ENCODE measurements at places on chromosomes 12 and 14.

- peak; percentile 22 for DNase-seq
Observed at GRCh38 chr14:69354383-69355153, 43.5 kb downstream of the ERH start.

GRCh38 chr14:35932659-35933159 lies 106.6 kb downstream of the BRMS1L start:
- no peak for DNase-seq

DNA sequence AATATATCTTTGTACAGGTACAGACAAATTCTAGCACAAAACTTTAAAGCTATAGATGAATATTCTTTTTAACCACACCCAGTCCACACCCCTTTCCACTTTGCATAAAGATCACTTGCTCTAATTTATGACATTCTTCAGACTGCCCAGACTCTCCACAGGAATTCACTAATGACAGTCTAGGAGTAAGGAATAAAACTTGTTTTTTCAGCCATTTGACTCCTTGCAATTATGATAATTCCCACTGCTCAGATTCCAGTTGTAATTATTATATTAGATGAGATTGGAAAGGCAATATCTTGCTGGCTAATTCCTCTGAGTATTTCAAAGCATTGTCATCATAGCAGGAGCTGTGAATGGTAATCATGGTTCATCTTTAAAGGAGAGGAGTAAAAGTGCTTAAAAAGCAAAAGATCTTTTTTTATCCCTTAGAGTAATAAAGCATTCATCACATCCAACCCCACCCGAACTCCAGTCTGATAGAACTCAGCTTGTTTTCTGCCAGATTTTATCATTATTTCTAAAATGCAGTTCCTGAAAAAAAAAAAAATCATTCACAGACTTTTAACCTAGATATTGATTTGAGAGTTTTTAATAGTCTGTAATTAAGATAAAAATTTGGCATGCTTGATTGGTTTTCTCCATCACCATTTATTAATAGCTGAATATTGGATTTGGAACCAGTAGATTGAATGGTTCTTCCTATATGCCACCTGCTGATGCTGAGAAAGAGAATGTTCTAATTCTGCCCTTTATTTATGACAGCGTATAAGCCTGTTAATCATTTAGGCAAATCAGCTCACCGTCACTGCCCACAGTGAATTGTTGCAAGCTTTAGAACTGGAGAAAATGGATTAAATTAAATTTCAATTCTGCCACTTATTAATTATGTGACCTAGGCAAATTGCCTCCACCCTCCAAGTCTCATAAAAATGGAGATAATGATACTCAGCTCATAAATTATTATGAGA lies 93.9 kb upstream of the RASSF8 start:
- DNase-seq = no peak

- no peak for DNase-seq
Observed at GRCh38 chr14:63659726-63660125, 18.1 kb upstream of the WDR89 start.

- DNase-seq = no peak
Observed at GRCh38 chr12:53061404-53062010, 11.6 kb downstream of the TNS2 start.

GRCh38 chr14:52051871-52052270 lies 17.0 kb downstream of the NID2 start:
- DNase-seq = no peak

- DNase-seq = no peak
Observed at GRCh38 chr14:71202881-71203280, 295.6 kb downstream of the PCNX1 start.

DNA sequence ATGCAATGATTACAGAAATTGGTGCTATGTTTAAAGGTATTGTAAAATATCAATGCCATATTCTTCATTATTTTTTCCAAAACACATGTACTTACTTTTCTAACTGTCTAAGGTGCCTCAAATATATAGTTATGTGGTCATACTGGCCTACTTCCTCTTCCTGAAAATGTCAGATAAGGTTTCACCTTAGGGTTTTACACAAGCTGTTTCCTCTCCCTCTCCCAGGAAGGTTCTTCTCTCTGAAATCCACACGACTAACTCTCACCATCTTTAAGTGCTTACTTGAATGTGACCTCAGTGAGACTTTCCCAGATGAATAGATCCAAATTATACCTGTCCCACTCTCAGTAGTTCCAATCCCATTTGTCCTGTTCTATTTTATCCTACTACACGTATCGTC lies 11.6 kb upstream of the CLEC4D start:
- no peak for DNase-seq

- no peak for DNase-seq
Observed at GRCh38 chr14:21964180-21964579, 290.6 kb upstream of the OR4E1 start.

- DNase-seq = no peak
Observed at GRCh38 chr12:121452340-121452984, 52.5 kb downstream of the RNF34 start.

DNA sequence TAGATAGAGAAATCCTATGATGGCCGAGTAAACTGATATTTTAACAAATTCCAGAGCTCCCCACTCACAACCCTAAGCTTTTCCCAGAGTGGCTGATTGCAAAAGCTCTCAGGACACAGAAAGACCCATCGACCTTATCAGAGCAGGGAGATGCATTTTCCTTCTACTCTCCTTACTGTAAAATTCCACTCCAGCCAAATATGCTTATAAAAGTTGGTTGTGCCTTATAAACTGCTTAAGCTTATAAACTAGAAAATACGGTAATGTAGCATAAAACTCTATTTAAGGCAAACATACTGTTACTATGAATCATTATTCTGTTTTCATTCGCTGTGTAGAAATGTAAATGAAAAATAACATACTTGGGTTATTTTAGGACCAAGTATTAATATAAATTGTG lies 41.6 kb upstream of the TRHDE start:
- no peak for DNase-seq

GRCh38 chr14:24253936-24254335 lies 9.0 kb downstream of the TGM1 start:
- DNase-seq = no peak

- no peak for DNase-seq
Observed at GRCh38 chr12:92695056-92695455, 7.7 kb upstream of the PLEKHG7 start.

GRCh38 chr12:121783766-121784165 lies 9.7 kb downstream of the RHOF start:
- DNase-seq = no peak

DNA sequence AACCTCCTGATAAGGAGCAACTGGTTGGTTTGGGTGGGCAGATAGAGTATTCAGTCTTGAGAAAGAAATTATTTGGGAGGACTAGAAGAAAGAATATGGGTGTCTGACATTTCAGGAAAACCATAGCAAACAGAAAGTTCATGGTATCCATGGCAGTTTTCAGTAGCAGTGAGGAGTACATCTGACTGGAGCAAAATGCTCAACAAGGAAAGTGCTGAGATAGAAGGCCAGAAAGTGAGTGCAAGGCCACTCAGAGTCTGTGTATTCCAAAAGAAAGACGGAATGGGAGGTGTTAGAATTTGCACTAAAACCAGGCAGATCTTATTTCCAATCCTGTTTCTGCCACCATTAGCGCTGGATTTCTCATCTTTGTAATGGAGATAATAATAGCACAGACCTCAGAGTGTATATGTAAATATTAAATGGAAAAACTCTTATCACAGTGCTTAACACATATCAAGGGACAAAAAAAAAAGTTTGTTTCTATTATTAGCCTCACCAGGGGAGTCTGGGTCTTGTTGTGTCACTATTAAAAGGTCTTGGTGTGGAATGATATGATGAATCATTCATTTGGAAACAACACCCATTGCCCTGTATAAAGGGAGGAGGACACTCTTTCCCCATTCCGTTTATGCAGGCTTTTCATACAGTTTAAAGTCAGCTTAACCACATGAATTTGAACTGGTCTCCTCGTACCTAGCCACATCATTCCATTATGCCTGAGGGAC lies 349.8 kb downstream of the IPO8 start:
- DNase-seq = no peak

Measured in stimulated activated CD8-positive, alpha-beta memory T cell treated with anti-CD3 and anti-CD28 coated beads, Interleukin-15, amount 100 ng/mL, for 4 hours (primary cell).